ENCODE measurements at places on chromosomes 16 and 17.

GRCh38 chr17:81998691-81999438 lies 21.4 kb downstream of the ASPSCR1 start:
- DNase-seq, result no peak

- no peak for DNase-seq
These were observed 12.6 kb upstream of the OR1F1 start for GRCh38 chr16:3175157-3176093.

DNA sequence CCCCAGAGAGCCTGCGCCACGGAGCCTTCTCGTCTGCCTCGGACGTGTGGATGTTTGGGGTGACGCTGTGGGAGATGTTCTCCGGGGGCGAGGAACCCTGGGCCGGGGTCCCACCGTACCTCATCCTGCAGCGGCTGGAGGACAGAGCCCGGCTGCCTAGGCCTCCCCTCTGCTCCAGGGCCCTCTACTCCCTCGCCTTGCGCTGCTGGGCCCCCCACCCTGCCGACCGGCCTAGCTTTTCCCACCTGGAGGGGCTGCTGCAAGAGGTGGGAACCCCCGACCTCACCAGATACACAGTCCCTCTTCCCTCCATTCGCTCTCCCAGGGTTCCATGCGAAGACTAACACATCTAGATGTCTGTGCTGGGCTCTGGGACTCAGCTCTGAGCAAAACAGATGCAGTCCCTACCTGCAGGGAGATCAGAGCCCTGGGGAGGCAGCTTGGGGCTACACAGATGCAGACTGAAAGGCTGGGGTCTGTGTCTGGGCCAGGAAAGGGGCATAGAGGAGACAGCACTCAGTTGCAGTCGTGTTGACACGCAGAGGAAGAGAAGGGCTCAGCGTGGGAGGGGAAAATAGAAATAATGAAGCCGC lies 3.7 kb downstream of the TNK1 start:
- no peak for DNase-seq

DNA sequence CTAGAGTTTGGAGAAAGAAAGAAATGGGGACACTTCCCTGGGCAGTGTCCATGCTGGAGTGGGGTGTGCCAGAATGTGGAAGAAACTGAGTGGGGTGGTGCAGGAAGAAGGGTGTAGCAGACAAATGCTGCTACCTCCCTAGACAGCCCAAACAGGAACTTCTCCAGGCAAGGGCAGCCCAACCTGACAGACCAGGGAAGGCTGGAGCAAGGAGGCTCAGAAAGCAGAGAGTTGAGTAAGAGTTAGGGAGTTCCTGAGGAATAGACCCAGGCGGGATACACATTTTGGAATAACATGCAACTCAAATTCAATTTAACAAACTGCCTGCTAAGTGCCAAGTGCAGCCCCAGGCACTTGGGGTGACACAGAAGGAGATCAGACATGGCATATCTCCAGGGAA lies 1.0 kb upstream of the MYO18A start:
- DNase-seq, result no peak

DNA sequence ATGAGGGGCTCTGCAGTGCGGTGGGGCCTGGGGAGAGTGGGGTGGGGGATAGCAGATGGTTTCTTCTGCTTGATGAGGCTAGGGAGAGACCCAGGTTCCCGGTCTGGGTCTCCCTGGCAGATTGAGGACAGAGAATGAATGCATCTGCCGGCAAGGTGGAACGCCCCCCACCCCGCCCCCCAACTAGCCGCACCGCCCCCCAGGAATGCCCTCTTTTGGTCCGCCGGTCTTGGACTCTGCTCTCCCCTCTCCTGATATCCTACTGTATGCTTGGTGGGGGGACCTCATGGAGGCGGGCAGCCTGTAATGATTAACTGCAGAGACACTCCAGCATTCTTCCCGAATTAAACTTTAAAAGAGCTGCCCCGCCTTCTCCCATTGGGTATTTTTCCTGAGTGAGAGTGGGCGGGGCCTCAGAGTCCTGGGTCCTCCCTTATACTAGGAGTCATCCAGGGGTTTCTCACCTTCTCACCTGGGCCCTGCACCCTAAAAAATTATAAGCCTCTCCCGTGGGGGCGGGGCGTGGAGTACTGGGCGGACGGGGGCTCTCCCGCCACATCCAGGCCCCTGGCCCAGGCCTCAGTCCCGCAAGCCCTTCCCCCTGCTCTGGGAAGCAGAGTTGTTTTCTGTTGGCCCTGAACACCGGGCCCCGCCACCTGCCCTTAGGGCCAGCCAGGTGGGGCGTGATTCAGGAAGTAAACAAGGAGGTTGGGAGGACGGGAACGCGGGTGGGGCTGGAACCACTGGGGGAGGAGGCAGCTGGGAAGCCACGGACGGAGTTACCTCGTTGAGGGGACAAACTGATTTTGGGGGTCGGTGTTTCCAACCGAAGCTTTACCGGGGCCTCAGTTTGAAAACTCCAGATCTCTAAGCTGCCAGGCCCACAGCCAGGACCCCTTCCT lies 1.5 kb downstream of the GRB7 start:
- DNase-seq, result no peak
